ENCODE measurements at places on chromosomes 2 and 18.

GRCh38 chr2:118237451-118237850 is 149.2 kb downstream of the INSIG2 start:
- no peak for DNase-seq

DNA sequence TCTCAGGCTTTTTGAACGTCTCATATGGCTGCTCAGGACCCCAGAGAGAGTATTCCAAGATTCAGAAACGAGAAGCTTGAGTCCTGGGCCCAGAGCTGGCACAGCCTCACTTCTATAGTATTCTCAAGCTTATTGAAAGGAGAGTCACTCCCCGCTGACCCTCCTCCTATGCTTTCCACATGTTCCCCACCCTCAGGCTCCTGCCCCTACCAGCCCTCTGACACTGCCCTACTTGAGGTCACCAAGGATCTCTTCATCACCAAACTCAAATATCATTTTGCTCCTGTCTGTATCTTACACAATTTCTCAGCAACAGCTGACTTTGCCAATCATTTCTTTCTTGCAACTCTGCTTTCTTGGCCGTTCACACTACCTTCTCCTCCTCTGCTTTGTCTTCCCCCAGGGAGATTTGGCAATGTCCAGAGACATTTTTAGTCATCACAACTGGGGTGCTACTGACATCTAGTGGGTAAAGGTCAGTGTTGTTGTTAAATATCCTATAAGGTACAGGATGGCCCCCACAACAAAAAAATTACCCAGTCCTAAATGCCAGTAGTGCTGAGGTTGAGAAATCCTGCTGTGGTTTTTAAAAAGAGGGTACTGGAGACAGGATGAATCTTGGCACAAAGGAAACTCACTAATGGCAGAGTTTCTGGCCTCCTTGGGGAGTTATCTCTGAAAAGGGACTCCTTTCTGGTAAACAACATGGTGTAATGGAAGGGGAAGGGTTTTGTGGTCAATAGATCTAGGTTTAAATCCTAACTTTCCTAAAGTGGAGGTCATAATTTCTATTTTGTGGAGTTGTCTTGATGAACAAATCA is 26.9 kb upstream of the INSIG2 start:
- DNase-seq: no peak

- DNase-seq: peak; percentile 51
These were observed 20.3 kb downstream of the ATG4B start for GRCh38 chr2:241657786-241658254.

- DNase-seq: no peak
These were observed 29.7 kb downstream of the MGAT4A start for GRCh38 chr2:98701230-98701629.

DNA sequence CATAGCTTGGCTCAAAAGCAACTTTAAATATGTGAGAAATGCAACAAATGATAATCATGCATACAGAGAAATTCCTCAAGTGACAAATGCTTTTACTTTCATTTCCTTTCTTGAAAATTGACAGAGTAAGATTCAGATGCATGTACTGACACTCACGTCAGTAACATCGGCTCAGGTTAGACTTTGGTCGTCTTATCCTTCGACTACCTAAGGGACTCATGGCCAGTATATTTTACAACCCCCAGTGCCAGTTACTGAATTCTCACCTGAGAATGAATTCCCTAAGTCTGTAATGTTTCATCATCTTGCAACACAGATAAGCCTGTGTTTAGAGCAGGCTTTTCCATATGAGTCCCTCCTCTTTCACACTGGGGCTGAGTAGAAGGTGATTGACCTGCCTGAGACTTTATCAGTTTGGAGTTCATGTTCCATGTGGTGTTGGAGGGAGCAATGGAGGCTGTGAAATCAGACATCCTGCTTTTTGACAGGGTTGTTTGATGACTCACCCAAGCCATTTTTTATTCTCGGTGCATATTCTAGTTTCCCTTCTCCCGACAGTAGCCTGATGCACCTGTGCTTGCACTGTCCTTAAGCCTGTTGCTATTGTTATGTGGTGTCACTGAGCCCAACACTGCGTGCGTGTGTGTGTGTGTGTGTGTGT is 30.5 kb upstream of the ATP8B1 start:
- no peak for DNase-seq

DNA sequence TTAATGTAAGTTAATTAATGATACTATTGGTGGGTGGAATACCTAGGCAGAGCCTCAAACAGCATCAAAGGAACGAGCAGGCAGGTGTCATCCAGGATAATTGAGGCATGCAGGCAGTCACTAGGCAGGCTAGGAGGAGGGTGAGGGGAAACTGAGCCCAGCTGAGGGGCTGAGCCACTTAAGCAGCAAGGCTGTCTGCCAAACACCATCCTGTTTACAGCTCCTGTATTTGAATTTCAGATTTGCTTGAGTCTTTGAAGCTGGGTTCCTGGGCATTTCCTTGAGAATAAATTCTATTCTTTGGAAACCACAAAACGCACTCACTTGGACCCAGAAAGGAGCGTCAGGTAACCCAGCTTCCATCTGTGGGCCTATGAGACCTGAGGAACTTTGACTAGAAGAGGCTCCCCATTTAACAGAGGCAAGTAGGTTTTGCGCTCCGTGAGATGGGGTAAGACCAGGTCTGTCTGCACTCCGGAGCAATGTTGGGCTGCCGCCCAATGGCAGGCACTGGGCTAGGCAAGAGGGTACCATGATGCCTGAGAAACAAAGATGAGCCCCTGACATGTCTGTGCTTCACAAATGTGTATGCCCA is 2.0 kb downstream of the EDAR start:
- DNase-seq: no peak

GRCh38 chr2:169895294-169895985 is 68.2 kb downstream of the UBR3 start:
- DNase-seq: no peak

All from prostate gland (tissue), 2 donors.